Mucosa of gallbladder (tissue), 1 donor: ENCODE measurements at places on chromosomes 2 and 18. TPM values are rescaled to one million over a fixed set of nuclear protein-coding genes. Genes with fewer than 3 reads are reported as not detected.

FAHD2B gene
- 12.7 TPM for total RNA-seq

ADRA2B gene
- total RNA-seq, result 0.95 TPM

ATP8B1 gene
- total RNA-seq, result 125 TPM

AQP12B gene
- total RNA-seq, result not detected

TMEM200C gene
- 6.1 TPM for total RNA-seq

SLC9A4 gene
- total RNA-seq, result 19.9 TPM

NEU2 gene
- not detected for total RNA-seq

SRD5A2 gene
- 0.09 TPM for total RNA-seq

TUBA4B gene
- total RNA-seq, result not detected

UGT1A6 gene
- 6.3 TPM for total RNA-seq

KCNG3 gene
- 0.12 TPM for total RNA-seq

CCDC141 gene
- 90.3 TPM for total RNA-seq

TM4SF20 gene
- not detected for total RNA-seq

FAM110C gene
- total RNA-seq, result 41.8 TPM

NEB gene
- 140 TPM for total RNA-seq

IL36B gene
- not detected for total RNA-seq

C2orf15 gene
- 5.8 TPM for total RNA-seq

IL1A gene
- 0.66 TPM for total RNA-seq

GPR45 gene
- total RNA-seq, result not detected

SLC4A3 gene
- 7.3 TPM for total RNA-seq
